Activated T-helper 1 cell treated with anti-CD3 and anti-CD28 coated beads, Interleukin-2, amount 50 U/mL, for 16 hours (primary cell): ENCODE measurements at places on chromosomes 3 and 15.

GRCh38 chr15:35182841-35183479, 97.9 kb upstream of the NANOGP8 start:
- no peak for DNase-seq

DNA sequence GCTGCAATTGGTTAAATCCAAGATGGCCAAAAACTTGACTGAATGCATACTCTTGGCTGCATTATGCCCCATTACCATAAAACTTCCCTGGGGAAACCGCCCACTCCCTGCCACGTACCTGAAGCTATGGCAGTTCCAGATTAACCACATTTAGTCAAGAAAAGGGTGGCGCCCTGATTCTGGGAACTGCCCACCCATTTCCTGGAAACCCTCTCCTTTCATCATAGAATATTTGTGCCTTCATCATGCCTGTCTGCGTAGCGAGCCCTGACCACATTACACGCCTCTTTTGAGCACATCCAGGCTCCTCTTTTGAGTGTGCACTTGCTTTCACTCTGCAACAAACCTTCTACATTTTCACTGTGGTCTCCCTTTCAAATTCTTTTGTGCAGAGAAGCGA, 5.2 kb downstream of the LINS1 start:
- DNase-seq: peak; percentile 87

DNA sequence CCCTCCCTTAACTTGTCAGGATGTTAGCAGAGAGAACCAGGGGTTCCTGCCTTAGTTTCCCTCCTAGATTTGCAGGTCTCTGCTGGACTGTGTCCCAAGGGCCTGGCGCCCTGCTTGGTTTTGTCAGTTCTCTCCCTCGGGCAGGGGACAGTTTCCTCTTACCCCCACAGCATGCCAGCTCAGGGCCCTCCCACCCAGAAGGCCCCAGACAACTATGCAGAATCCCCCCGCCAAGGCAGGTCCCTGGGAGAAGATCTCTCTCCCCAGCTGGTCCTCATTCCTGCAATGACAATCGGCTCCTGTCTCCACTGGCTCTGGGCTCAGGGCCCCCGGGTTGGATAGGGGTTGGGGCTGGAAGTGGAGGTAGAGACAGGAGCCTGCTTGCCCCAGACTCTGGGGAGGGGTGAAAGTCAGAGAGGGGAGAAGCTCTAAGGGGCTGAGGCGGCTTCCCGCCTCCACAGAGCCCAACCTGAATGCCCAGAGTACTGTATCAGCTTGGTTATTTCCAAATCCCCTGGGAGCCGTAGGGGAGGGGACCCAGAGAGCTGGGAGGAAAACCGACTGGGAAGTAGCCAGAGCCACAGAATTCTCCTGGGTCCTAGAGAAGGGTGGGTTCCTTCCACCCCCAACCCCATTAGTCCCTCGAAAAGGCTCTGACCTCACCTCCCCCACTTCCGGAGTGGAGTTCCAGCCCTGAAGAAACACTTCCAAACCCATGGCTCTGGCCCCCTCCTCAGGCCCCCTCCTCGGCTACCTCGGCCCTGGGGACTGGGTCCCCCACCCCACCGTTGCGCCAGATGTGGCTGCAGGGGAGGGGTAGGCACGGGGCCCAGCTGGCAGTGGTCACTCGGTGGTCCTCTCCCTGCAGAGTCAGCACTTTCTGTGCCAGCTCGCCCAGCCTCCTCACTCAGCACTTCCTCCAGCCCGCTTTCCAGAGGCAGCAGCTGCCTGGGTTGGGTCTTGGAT, 3.8 kb upstream of the LOXL1 start:
- DNase-seq: no peak

GRCh38 chr3:74713977-74714376, 99.5 kb upstream of the CNTN3 start:
- no peak for DNase-seq

DNA sequence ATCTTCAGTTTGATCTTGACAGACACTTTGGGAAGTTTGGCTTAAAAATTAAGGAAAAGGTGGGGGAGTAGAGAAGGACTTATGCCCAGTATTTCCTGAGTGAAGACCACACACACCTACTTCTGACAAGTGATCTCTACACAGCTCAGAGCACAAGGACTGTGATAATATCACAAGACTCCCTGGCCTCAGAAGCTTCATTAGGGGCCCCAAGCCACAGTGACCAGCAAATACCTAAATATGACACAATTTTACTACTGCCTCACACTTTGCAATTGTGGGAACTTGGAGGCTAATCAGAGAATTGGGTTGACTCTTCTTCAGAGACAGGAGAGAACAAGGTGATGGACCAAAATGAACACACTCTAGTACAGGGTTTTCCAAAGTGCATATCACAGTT, 2.6 kb downstream of the ILDR1 start:
- DNase-seq: no peak

DNA sequence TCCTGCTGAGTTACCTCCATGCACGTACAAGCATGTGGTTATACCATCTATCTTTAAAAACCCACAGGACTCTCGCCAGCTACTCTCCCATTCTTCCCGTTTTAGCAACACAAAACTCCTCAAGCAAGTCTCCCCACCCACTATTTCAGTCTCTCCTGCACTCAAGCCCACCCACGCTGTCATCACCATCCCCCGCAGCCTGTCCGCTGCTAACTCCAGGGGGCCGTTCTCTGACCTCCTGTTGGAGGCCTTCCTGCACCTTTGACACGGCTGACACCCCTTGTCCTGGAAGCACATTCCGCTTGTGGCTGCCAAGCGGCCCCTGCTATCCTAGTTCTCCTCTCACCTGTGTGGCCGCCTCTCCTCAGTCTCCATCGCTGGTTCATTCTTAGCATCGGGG, 7.5 kb upstream of the PCSK6 start:
- DNase-seq: no peak

GRCh38 chr3:46966811-46967210, 9.7 kb downstream of the CCDC12 start:
- no peak for DNase-seq

GRCh38 chr3:140236836-140237501, 302.0 kb downstream of the CLSTN2 start:
- DNase-seq: no peak

GRCh38 chr15:98719137-98719740, 70.9 kb downstream of the IGF1R start:
- no peak for DNase-seq

DNA sequence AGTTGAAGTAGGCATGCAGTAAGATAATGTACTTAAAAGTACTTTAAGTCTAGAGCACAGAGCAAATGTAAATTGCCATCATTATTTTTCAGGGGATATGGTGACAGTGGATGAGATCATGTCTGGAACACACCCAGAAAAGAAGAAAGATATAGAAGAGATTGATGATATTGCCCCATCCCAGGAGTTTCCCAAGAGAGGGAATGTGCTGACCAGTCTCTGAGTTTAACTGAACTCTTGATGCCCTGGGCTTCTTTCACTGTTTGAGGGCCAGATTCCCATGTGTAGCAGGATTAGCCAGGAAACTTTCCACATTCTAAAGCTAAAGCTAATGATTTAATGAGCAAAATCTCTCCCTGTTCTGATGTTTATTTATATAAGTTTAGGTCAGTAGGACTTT, 366.8 kb upstream of the UMPS start:
- no peak for DNase-seq

GRCh38 chr3:155664925-155665695, 79.8 kb downstream of the PLCH1 start:
- DNase-seq: no peak

- no peak for DNase-seq
These were observed 19.2 kb upstream of the UBE2Q2 start for GRCh38 chr15:75823860-75824613.

DNA sequence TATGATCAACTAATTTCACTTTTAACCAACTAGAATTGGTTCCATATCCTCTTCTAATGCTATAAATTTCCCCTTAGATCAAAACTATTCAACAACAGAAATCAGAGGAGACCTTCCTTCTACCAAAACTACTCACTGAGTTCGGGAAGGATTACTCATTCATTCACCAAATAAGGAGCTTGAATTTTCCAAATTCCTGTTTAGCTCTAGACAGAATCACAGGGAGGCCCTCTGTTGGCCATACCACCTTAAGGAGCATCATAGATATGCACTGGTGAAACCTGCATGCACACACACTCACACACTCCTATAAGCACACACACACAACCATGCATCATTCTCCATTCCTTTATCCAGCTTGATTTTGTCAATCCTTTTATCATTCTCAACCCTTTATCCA, 49.0 kb downstream of the SUCLG2 start:
- DNase-seq: no peak

- no peak for DNase-seq
These were observed 39.9 kb downstream of the NKIRAS1 start for GRCh38 chr3:23876923-23877322.

- DNase-seq: no peak
These were observed 58.4 kb downstream of the RBM6 start for GRCh38 chr3:49998326-49998725.

- no peak for DNase-seq
These were observed 22.3 kb downstream of the TIMP4 start for GRCh38 chr3:12136371-12136770.

- no peak for DNase-seq
These were observed 39.9 kb upstream of the LDHAL6B start for GRCh38 chr15:59166601-59167265.

- DNase-seq: no peak
These were observed 43.0 kb upstream of the FGF7 start for GRCh38 chr15:49379996-49380395.
